ENCODE measurements at places on chromosomes 4 and X. TPM values are rescaled to one million over a fixed set of nuclear protein-coding genes. Genes with fewer than 3 reads are reported as not detected.
A peak's percentile ranks its signal among the peaks of the same experiment; 100 is the strongest.

ADH1A gene
- not detected for total RNA-seq

- H3K36me3 ChIP-seq, result no peaks in the 10 kb centered on the region
- DNase-seq, result peak; percentile 60
- no peak overlapping the region for H3K27ac ChIP-seq
- no peaks in the 10 kb centered on the region for H3K27me3 ChIP-seq
Observed at GRCh38 chr4:72119946-72120345, 88.1 kb downstream of the NPFFR2 start.

DNA sequence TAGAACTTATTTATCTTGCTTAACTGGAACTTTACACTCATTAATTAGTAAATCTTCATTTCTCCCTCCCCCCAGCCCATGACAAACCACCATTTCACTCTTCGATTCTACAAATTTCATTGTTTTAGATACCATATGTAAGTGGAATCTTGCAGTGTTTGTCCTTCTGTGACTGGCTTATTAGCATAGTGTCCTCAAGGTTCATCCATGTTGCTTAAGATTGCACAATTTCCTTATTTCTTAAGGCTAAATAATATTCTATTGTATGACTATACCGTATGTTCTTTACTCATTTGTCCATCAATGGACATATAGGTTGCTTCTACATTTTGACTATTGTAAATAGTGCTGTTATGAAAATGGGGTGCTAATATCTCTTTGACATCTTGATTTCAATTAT, 24.5 kb upstream of the RNF212 start:
- DNase-seq, result no peak
- H3K27ac ChIP-seq, result no peak overlapping the region
- H3K27me3 ChIP-seq, result peaks cover 57% of the 10 kb centered on the region
- no peaks in the 10 kb centered on the region for H3K36me3 ChIP-seq

GRCh38 chrX:153953342-153953830, 8.9 kb upstream of the RENBP start:
- no peaks in the 10 kb centered on the region for H3K4me1 ChIP-seq
- no peak overlapping the region for H3K4me3 ChIP-seq
- no peaks in the 10 kb centered on the region for H3K27me3 ChIP-seq

TLR3 gene
- not detected for total RNA-seq

ADH4 gene
- not detected for total RNA-seq

TXK gene
- 0.92 TPM for total RNA-seq

- peaks cover 10% of the 10 kb centered on the region for H3K4me1 ChIP-seq
- H3K27ac ChIP-seq, result no peak overlapping the region
- no peaks in the 10 kb centered on the region for H3K36me3 ChIP-seq
- peak; percentile 23 for DNase-seq
- no peaks in the 10 kb centered on the region for H3K27me3 ChIP-seq
Observed at GRCh38 chr4:184653650-184654049, 4.1 kb downstream of the PRIMPOL start.

DNA sequence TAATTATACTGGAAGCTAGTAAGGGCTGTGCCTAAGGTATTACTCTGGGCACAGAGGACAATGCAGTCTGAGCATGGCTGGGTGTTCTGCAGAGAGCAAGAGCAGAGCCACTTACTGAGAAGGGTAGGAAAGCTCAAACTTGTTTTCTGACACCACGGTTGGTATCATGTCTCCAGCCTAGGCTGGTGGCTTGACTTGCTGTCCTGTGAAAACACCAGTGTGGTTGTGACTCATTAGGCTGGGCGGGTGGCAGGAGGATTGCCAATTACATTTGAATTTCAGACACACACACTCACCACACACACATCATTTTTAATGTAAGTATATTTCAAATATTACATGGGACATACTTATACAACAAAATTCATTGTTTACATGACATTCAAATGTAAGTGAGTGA, 19.7 kb upstream of the MTM1 start:
- DNase-seq, result peak; percentile 66
- H3K4me1 ChIP-seq, result peaks cover 12% of the 10 kb centered on the region
- H3K27me3 ChIP-seq, result no peaks in the 10 kb centered on the region
- no peak overlapping the region for H3K27ac ChIP-seq
- no peaks in the 10 kb centered on the region for H3K36me3 ChIP-seq
- no peak overlapping the region for H3K4me3 ChIP-seq

SYTL4 gene
- 3.2 TPM for total RNA-seq

DNA sequence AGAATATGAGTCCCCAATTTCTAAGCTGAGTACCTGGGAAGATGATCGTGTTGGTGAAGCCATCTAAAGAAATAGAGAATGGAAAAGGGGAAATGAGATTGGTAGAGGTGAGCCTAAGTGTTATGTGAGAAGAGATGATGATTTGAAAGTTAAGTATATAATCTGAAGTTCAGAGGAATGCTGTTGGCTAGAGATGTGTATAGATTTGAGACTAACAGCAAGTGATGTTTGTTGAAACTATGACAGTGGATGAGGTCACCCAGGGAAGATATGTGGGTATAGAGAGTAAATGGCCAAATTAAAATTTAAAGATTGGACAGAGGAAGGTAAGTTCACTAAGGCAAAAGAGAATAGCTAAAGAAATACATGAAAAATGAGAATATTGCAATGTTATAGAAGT, 324.2 kb downstream of the MAPK10 start:
- no peak overlapping the region for H3K4me3 ChIP-seq
- peaks cover 50% of the 10 kb centered on the region for H3K4me1 ChIP-seq
- peak overlapping the region; percentile 51 for H3K27ac ChIP-seq
- no peaks in the 10 kb centered on the region for H3K36me3 ChIP-seq
- no peaks in the 10 kb centered on the region for H3K27me3 ChIP-seq

TLR2 gene
- total RNA-seq, result 8.7 TPM

SMAD1 gene
- 13.3 TPM for total RNA-seq

DNA sequence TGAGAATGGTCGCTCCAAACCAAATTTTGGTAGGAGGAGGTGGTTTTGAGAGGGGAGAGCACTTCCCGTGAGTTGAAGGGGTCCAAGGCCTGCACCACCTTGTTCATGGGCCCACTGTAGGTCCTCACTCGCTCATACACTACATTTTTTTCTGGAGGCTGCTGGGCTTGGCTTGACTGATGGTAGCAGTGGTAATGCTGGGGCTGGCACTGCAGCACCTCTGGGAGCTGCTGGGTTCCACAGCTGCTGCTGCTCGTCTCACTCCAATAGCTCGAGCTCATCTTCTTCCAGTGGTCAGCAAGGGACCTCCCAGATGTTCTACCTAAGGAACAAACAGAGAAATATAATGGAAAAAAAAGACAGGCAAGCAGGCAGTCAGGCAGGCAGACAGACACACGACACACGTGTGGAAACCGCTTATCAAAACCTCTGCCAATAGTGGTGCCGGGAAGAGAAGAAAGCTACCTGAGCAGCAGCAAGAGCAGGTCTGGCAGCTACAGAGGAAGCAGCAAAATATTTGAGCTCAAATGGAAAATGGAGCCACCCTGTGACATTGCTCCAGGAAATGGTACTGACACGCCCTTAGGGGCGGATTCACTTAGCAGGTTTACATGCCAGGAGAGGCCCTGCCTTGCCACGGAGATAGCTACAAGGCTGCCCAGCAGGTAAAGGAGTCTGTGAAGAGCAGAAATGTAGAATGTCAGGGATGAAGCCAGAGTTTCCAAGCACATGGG, at the start of gene POF1B:
POF1B (minus strand) TSS at position 492 of the 734 bp plus-strand sequence; CDS start at position 281, 211 bp downstream.
- H3K4me1 ChIP-seq, result no peaks in the 10 kb centered on the region
- no peak for DNase-seq
- no peak within 1 kb of the TSS for H3K4me3 ChIP-seq
- H3K27me3 ChIP-seq, result no peaks in the 10 kb centered on the region
- no peaks in the 10 kb centered on the region for H3K36me3 ChIP-seq

- H3K36me3 ChIP-seq, result no peaks in the 10 kb centered on the region
- H3K27me3 ChIP-seq, result no peaks in the 10 kb centered on the region
- H3K4me3 ChIP-seq, result no peak overlapping the region
- peak; percentile 59 for DNase-seq
- no peak overlapping the region for H3K27ac ChIP-seq
Observed at GRCh38 chr4:149113804-149114430, 671.7 kb upstream of the NR3C2 start.

TSPAN5 gene
- total RNA-seq, result 50.3 TPM

GRCh38 chrX:153561337-153561736, 37.6 kb downstream of the CCNQ start:
- DNase-seq, result no peak
- no peaks in the 10 kb centered on the region for H3K4me1 ChIP-seq
- no peak overlapping the region for H3K27ac ChIP-seq
- H3K4me3 ChIP-seq, result no peak overlapping the region

C4orf51 gene
- total RNA-seq, result not detected

GRCh38 chr4:66275411-66276038, 605.2 kb upstream of the EPHA5 start:
- no peak overlapping the region for H3K27ac ChIP-seq
- no peaks in the 10 kb centered on the region for H3K36me3 ChIP-seq
- H3K4me3 ChIP-seq, result no peak overlapping the region
- no peaks in the 10 kb centered on the region for H3K27me3 ChIP-seq
- H3K4me1 ChIP-seq, result no peaks in the 10 kb centered on the region
- no peak for DNase-seq

- no peak overlapping the region for H3K4me3 ChIP-seq
- no peaks in the 10 kb centered on the region for H3K4me1 ChIP-seq
- no peaks in the 10 kb centered on the region for H3K36me3 ChIP-seq
- no peak for DNase-seq
- H3K27ac ChIP-seq, result no peak overlapping the region
Observed at GRCh38 chrX:102652031-102652688, 877 bp downstream of the GPRASP1 start.

DNA sequence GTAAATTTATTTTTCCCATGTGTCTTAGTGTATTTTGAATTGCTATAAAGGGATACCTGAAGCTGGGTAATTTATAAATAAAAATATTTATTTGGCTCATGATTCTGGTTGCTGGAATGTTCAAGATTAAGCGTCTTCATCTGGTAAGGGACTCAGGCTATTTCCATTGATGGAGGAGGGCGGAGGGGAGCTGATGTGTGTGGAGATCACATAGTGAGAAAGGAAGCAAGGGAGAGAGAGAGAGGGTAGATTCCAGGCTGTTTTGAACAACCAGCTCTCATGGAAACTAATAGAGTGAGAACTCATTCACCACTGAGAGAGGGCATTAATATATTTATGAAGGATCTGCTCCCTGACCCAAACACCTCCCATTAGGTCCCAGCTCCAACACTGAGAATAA, 39.6 kb upstream of the ADGRL3 start:
- H3K36me3 ChIP-seq, result no peaks in the 10 kb centered on the region
- DNase-seq, result no peak
- no peaks in the 10 kb centered on the region for H3K27me3 ChIP-seq
- H3K4me1 ChIP-seq, result no peaks in the 10 kb centered on the region
- H3K4me3 ChIP-seq, result no peak overlapping the region

AKAP14 gene
- not detected for total RNA-seq

GPRIN3 gene
- total RNA-seq, result not detected

PCDH10 gene
- total RNA-seq, result 0.23 TPM

DNA sequence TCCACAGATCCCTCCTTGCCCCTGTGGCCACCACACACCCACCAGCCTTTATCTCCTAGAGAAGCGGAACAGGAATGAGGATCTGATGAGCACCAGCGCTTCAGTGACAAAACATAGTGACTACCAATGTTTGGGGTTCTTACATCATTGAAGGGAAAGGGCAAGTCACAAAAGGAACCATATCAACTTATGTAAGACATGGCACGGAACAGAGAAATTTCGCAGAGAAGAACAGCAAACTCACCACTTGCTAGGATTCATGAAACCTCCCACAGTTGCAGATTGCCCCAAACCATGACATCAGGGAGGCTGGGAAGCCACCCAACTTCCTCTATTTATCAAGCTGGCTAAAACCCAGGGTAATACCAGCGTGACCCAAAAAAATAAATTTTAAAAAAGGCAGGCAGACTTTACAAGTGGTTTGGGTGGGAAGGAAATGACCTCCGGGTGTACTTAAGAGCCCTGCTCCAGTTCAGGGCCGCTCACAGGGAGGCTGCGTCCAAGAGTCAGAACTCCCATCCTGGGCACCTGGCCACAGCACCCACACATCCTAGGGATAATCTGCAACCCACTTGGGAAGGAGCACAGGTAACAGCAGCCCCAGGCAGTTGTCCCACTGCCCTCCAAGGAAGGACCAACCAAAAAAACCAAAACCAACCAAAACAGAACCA, 36.0 kb downstream of the ADGRG2 start:
- no peaks in the 10 kb centered on the region for H3K4me1 ChIP-seq
- H3K27ac ChIP-seq, result no peak overlapping the region
- H3K27me3 ChIP-seq, result no peaks in the 10 kb centered on the region
- no peaks in the 10 kb centered on the region for H3K36me3 ChIP-seq
- no peak for DNase-seq

- peak; percentile 15 for DNase-seq
- peaks cover 16% of the 10 kb centered on the region for H3K4me1 ChIP-seq
- peak overlapping the region; percentile 37 for H3K4me3 ChIP-seq
- H3K36me3 ChIP-seq, result no peaks in the 10 kb centered on the region
- no peak overlapping the region for H3K27ac ChIP-seq
- no peaks in the 10 kb centered on the region for H3K27me3 ChIP-seq
Observed at GRCh38 chr4:87188932-87189331, 31.5 kb downstream of the KLHL8 start.

DNA sequence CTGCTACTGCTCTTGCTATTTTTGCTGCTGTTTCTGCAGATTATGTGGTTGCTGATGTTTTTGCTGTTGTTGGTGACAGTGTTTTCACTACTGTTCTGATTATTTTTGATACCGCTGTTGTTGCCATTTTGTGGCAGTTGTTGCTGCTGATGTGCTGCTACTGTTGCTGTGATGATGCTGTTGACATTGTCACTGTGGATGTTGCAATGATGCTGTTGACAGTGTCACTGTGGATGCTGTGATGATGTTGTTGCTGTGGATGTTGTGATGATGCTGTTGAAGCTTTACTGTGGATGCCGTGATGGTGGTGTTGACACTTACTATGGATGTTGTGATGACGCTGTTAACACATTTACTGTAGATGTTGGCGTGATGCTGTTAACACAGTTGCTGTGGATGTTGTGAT, 180.3 kb downstream of the EVC2 start:
- DNase-seq, result no peak
- no peak overlapping the region for H3K27ac ChIP-seq
- no peaks in the 10 kb centered on the region for H3K27me3 ChIP-seq
- no peaks in the 10 kb centered on the region for H3K36me3 ChIP-seq

DNA sequence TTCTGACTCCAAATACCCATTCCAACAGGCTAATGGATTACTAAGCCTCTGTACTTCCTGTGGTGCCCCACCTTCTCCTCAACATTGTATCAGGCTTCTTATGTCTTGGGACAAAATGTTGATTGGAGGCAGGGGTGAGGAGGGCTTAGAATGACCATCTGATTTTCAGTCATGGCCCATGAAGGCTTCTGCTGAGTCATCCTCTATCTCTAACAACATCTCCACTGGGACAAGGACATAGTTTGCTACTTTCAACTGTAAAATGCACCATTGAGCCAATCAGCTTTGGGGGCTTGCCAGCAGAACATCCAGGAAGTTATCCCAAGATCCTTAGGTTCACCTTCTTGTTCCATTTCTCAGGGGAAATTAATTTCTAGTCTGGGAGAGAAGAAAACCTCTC, 29.5 kb downstream of the MAGEB17 start:
- no peak for DNase-seq
- no peaks in the 10 kb centered on the region for H3K27me3 ChIP-seq
- no peak overlapping the region for H3K4me3 ChIP-seq
- H3K4me1 ChIP-seq, result no peaks in the 10 kb centered on the region
- H3K27ac ChIP-seq, result no peak overlapping the region

GRCh38 chr4:170124406-170124805, 34.6 kb upstream of the AADAT start:
- H3K27ac ChIP-seq, result no peak overlapping the region
- no peaks in the 10 kb centered on the region for H3K27me3 ChIP-seq
- H3K4me1 ChIP-seq, result no peaks in the 10 kb centered on the region
